Left lung (tissue), 14 donors: ENCODE measurements at places on chromosomes 13 and 19. TPM values are rescaled to one million over a fixed set of nuclear protein-coding genes. Genes with fewer than 3 reads are reported as not detected.
A peak's percentile ranks its signal among the peaks of the same experiment; 100 is the strongest.

DNA sequence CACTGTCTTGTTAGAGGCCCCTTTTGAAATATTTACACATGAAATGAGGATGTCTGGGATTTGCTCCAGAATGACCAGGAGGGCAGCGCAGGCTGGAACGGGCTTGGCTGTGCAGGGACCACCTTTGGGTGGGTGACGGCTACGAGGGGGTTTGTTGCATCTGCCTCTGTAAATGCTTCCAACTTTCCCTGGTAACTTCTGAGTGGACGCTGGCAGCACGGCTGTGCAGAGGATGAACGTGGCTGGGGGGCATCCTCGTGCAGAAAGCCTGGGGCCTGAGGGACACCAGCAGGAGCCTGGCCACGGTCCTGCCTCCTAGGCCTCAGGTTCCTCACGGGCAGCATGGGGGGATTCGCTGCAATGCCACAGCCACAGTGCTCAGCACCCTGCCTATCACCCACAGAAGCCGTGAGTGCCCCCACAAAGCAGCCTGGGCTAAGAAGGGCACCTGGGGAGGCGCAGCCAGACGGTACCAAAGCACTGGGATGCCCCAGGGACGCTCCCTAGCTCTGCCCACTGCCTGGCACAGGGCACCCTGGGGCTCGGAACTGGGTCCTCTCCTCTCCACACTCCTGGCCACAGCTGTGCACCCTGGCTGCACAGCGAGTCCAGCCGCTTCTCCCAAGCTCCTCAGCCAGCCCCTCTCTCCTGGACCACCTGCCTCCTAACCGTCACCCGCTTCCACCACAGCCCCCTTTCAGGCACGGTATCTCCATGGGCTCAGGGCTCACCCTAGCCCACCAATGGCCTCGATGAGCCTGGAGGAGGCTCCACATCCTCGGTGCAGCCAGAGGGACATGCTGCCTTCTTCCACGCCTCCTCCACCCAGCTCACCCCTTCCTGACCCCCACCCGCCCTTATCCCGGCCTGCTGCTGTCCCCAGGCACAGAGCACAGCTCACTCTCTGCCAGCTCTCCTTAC, 44.5 kb downstream of the MLLT1 start:
- DNase-seq, result peak; percentile 53

Gene ZNF730
- total RNA-seq, result 2.9 TPM

Gene CD79A
- total RNA-seq, result 2.1 TPM

DNA sequence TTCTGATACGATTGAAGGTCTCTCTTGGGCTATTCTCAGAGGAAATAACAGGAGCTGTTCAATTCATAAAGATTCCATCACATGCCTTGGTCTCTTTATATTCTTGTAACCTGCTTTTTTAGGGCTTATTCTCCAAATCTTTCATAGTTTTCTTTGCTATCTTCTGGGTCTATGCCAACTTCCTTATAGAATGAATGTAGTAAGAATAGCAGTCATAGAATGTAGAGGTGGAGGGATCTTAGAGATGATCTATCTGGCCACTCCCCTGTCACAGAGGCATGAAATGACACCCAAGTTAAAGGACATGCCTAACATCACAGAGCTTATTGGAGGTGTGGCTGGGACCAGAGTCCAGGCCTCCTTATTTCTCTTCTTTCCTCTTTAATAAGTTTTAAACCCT, 13.2 kb downstream of the LCP1 start:
- no peak for DNase-seq

Gene ARHGAP33
- 11.4 TPM for total RNA-seq

Gene TNFSF13B
- 12.2 TPM for total RNA-seq

GRCh38 chr13:57634839-57635165, 3.3 kb downstream of the PCDH17 start:
- no peak for DNase-seq

DNA sequence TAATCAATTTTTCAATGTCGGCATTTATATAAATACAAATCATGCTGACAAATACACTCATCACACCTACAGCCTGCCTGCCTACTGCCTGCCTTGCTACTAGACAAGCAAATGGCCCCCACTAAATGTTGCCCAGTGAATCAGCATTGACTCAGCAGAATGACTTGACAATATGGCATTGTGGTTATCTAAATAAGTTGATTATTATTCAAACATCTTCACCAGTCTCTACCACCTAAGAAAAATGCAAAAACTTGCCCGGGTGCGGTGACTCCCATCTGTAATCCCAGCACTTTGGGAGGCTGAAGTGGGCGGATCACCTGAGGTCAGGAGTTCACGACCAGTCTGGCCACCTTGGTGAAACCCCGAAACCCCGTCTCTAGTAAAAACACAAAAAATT, 296.1 kb downstream of the PCDH9 start:
- no peak for DNase-seq

- DNase-seq, result no peak
Observed at GRCh38 chr13:41891119-41891518, 69.8 kb downstream of the VWA8 start.

GRCh38 chr13:100458673-100459072, 129.9 kb downstream of the GGACT start:
- no peak for DNase-seq

Gene PDE4A
- total RNA-seq, result 21.6 TPM

Gene TRAPPC5
- total RNA-seq, result 106 TPM

- DNase-seq, result no peak
Observed at GRCh38 chr13:34617473-34618083, 324.5 kb upstream of the NBEA start.

- no peak for DNase-seq
Observed at GRCh38 chr13:21309542-21310172, 133.2 kb downstream of the MRPL57 start.

GRCh38 chr13:32278426-32278825, 36.7 kb downstream of the ZAR1L start:
- DNase-seq, result no peak

DNA sequence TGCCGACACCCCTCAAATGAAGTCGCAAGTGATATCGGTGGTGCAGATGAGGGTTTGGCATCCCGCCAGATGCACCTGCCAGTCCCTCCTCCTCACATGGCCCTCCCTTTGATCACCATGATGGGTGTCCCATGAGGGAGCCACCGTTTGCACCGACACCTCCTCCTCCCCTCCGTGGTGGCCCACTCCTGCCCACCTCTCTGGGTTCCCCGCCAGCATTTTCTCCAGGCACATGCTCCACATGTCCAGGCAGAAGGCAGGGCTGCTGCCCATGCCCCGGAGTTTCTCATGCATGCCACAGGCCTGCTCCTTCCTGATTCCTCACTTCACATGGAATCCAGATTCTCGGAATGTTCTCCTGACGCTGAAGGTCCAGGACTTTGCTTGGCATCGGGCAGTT, 49.3 kb downstream of the COL4A2 start:
- no peak for DNase-seq

Gene FBXL12
- 23.5 TPM for total RNA-seq

GRCh38 chr19:11096210-11096841, 7.1 kb downstream of the LDLR start:
- peak; percentile 85 for DNase-seq

Gene ALOX5AP
- total RNA-seq, result 201 TPM

DNA sequence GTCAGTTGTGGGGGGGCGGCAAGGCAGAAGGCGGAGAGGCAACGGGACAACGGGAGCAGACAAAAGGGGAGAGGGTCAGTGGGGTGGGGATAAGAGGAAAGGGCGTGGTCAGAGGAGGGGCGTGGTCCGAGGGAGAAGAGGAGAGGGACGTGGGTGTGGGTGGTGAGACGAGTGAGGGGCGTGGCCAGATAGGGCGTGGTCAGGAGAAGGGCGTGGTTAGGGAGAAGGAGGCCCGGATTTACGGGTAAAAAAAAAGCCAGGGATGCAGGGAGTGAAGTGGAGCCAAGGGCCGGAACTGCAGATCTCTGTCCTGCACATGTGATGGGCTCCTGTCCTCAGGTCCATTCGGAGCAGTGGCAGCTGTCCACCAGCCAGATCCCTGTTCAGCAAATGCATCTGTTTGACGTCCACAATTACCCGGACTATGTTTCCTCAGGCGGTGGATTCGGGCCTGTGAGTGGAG, 21.5 kb downstream of the CPT1C start:
- DNase-seq, result no peak

- DNase-seq, result no peak
Observed at GRCh38 chr19:34067861-34068271, 104.4 kb upstream of the LSM14A start.

Gene MEIS3
- 11.8 TPM for total RNA-seq

DNA sequence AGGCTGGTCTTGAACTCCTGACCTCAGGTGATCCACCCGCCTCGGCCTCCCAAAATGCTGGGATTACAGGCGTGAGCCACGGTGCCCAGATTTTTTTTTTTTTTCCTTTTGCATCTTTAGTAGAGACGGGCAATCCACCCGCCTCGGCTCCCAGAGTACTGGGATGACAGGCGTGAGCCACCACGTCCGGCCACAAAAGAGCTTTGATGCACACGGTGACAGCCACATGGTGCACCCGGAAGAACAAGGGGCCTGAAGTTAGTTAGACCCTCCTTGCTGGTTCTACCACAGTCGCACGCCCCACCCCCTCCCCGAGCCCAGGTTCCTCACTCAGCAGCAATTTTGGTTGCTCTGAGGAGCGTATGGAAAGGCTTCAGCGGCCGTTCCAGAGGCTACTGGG, 54.2 kb upstream of the USE1 start:
- no peak for DNase-seq

DNA sequence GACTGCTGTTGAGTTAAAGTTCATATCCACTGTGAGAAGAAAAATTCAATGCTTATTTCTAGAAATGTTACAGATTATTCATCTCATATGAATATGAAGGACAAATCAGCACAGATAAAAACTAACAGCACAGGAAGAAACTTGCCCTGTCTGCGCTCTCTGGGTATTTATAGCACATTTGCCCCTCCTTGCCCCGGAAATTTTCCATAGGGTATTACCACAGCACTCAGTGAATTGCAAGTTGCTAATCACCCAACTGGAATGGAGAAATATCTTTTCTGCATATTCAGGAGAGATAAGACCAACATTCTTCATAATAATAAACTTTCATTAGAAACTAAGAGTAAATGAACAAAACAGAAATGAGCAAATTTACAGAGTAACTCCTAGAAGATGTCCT, 318.0 kb upstream of the KLF12 start:
- DNase-seq, result no peak

DNA sequence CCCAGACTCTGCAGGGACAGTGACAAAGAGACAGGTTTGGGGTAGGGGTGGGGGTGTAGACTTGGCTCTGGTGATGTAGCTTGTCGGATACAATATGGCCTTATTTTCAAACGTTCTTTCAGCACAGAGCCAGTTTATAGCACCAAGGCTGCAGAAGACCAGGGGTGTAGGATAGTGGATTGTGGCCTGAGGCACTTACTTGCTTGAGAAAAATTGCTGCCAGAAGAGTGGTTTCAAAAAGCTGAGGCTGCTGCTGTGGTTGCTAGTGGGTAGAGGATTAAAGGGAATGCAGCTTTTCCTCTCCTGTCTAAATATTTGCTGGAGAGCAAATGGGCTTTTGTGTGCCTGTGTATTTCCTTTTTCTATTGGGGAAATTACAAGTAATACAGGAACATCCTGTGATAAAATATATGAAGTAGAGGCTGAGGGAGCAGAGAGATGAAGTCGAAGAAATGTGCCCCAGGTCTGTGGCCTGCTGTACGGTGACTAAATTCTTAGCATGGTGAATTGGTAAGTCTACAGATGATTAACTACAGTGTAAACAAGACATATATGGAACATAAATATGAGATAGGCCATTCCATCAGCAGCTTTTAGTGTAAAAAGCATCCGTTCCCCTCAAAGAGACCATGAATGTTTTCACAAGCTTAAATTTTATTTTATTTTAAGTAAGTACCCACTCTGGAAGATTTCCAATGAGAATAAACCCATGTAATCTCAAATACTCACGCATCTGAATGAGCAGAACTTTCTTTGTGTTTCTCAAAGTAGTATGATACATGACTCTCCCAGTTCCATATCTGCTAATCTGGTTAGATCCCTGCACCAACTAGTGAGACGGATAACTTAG, 112.9 kb downstream of the LRCH1 start:
- DNase-seq, result no peak

DNA sequence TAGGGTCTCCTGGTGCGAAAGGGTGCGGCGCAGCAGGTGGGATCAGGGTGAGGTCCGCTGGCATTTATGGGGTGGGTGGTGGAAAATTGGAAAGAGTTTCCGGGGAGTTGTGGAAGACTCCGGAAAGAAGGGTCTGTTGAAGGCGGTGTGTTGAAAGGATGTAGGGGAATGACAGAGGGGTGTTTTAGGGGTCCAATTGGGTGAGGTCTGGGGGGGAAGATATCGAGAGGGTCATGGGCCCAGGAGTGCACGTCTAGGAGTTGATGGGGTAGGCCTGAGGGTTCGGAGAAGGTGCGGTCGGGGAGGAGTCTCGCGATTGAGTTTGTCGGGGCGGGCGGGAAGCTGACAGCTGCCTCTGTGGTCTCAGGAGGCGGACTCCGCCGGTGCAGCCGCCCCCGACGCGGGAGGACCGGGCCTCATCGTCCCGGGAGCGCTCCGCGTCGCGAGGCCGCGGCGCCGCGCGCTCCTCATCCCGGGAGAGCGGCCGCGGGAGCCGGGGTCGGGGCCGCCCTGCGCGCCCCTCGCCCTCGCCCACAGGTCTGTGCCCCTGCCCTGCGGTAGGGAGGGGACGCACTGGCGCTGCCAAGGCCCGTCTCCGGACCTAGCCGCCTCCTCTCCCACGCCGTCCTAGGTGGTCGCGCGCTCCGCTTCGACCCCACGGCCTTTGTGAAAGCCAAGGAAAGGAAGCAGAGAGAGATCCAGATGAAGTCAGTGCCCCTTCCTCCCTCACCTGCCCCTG, 7.0 kb downstream of the PGLYRP1 start:
- DNase-seq, result no peak

- no peak for DNase-seq
Observed at GRCh38 chr13:19606152-19606551, 27.3 kb upstream of the MPHOSPH8 start.

DNA sequence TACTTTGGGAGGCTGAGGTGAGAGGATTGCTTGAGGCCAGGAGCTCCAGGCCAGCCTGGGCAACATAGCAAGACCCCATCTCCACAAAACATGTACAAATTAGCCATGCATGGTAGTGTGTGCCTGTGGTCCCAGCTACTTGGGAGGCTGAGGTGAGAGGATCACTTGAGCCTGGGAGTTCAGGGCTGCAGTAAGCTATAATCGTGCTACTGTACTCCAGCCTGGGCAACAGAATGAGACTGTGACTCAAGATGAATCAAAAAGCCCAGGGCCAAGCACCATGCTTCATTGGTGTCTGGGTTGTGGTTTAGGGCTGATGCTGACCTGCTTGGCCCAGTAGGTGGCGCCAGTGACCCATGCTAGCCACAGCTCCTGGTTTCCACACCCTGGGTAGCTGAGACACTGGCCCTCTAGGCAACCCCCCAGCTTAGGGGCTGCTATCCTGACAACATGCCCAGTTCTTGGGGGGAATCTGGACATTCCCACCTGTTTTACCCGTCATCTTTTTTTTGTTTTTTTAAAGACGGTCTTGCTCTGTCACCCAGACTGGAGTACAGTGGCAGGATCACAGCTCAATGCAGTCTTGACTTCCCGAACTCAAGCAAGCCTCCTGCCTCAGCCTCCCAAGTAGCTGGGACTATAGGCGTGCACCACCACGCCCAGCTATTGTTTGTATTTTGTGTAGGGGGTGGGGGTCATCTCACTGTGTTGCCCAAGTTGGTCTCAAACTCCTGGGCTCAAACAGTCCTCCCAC, 5.5 kb downstream of the CCDC124 start:
- peak; percentile 93 for DNase-seq

Gene RDH8
- not detected for total RNA-seq

Gene CHAMP1
- total RNA-seq, result 22.7 TPM

- no peak for DNase-seq
Observed at GRCh38 chr19:40674291-40674690, 16.2 kb downstream of the NUMBL start.

- DNase-seq, result no peak
Observed at GRCh38 chr13:23765531-23765930, 123.7 kb downstream of the MIPEP start.
